ENCODE measurements at places on chromosomes 12 and 14.
A peak's percentile ranks its signal among the peaks of the same experiment; 100 is the strongest.

- DNase-seq = no peak
Measured at GRCh38 chr12:29032446-29032845, 116.6 kb upstream of the FAR2 start.

- peak; percentile 19 for DNase-seq
Measured at GRCh38 chr14:60665177-60665550, 15.9 kb upstream of the SIX1 start.

- no peak for DNase-seq
Measured at GRCh38 chr12:8499616-8500015, 13.7 kb upstream of the CLEC4D start.

GRCh38 chr12:81221681-81222080 lies 143.8 kb downstream of the ACSS3 start:
- no peak for DNase-seq

DNA sequence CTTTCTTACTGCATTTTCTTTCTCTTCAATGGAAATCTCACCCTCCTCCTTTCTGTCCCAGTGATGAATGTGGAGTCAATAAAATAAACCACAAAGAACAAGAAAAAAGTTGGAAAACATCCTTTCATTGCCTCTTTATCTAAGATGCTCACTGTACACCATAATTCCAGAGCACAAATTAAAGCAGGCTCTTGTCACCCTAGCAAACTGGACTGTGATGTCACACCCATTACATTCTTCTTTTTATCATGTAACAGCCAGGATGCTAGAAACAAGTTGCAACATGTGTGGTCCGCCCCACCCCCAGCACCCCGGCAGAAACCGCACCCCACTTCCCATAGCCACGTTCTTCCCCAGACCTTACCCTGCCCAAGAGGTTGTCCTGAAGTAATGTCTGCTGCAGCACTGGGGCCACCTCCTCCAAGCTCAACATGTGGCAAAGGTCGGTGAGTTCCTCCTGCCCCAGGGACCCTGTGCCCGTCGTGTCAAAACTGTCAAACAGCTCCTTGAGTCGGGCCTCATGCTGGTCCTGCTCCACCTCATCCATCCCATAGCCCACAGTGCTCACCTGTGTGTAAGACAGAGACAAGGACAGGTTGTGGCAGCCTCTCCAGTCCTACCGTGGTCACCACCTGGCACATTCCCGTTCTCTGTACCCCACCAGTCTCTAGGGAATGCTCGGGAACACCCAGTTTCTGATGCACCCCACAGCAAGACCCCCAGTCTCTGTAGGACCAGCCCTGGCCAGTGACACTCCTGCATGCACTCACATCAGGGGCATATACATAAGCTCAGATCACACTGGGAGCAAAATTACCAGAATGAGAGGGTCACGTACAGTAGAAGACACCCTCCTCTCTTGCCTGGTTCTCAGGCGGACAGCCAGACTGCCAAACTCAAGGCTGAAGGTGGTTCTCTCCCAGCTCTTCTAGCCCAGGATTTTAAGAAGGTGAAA lies 9.2 kb downstream of the NIN start:
- DNase-seq = no peak

DNA sequence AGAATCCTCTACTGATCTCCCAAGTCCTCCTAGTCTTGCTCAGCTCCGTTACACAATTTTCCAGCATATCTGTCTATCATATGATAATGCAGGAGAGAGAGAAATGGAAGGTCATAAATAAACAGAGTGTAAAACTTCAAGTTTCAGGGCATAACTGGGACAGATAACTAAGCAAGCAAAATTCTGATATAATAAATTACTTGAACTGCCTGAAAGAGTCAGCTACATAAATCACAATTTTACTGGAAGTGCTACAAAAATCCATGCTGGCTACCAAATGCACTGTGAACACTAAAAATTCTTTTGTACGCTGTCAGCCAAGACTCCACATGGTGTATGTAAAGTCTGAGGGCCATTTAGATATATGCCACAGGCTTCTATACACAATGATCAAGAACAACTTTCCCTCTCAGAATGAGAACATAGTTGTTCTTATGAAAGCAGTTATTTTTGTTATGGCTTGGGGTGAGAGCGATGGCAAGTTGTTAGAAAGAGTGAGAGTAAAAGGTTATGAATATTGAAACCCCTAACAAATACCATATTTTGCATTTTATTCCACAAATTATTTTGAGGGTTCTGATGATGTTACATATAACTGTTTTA lies 41.1 kb downstream of the GRIP1 start:
- DNase-seq = no peak

DNA sequence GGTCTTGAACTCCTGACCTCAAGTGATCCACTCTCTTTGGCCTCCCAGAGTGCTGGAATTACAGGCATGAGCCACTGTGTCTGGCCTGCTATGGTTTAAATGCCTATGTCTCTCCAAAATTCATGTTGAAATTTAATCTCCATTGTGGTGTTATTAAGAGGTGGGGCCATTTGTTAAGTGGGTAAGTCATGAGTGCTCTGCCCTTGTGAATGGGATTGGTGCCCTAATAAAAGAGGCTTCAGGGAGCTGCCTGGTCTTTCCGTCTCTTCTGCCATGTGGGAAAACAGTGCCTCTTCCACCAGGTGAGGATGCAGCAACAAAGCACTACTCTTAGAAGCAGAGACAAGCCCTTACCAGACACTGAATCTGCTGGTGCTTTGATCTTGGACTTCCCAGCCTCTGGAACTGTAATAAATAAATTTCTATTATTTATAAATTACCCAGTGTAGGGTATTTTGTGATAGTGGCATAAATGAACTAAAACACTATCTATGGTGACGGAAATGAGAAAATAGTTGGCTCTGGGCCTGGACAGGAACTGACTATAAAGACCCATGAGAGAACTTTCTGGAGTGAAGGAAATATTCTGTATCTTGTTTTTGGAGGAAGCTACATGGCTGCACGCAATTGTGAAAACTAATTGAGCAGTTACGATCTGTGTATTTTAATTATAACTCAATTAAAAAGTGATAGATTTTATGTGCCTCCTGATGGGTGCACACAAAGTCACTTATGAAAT lies 12.1 kb upstream of the ATP23 start:
- DNase-seq = no peak

- DNase-seq = no peak
Measured at GRCh38 chr14:74653386-74654138, 41.5 kb upstream of the LTBP2 start.

- DNase-seq = no peak
Measured at GRCh38 chr12:75366629-75367028, 24.3 kb upstream of the GLIPR1L2 start.

Measured in prostate gland (tissue), 2 donors.